Stimulated activated CD4-positive, alpha-beta T cell treated with anti-CD3 and anti-CD28 coated beads, Interleukin-2, amount 100 ng/mL, for 24 hours (primary cell): ENCODE measurements at places on chromosomes 2 and 18.

- DNase-seq, result no peak
These were observed 52.3 kb downstream of the DDX1 start for GRCh38 chr2:15643791-15644585.

GRCh38 chr18:2657788-2658458 is 2.4 kb downstream of the SMCHD1 start:
- no peak for DNase-seq

DNA sequence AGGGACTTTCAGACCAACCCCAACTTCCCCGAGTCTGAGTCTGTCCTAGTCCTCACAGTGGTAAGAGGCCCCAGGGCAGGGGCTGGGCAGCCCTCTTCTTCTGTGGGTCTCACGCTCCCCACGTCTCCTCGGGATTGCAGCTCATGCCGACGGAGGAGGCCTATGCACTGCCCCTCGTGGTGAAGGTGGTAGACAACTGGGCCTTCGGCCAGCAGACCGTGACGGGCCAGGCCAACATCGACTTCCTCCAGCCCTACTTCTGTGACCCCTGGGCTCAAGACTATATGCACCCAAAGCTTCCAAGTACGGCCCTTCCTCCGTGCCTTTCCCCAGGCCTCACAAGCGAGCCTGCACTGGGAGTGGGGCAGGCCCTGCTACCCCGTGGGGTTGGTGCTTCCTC is 44.3 kb downstream of the LMAN2L start:
- no peak for DNase-seq

- no peak for DNase-seq
These were observed 10.2 kb upstream of the TFCP2L1 start for GRCh38 chr2:121294881-121295840.

DNA sequence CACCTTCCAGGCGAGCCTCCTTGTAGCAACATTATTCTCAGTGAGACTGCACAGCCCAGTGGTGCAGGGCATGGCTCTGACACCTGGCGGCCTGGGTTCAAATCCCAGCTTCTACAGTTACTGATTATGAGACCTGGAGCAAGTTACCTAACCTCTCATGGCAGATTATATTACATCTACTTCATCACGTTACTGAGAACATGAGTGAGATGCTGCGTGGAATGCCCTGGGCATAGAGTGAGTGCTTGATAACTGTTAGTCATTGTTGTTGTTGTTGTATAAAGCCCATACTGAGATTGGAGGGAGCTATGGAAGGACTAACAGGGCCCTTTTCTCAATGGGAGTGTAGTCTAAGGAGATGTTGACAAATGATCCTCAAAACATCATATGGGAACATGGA is 18.7 kb downstream of the PLCD4 start:
- DNase-seq, result no peak

- no peak for DNase-seq
These were observed 265.7 kb upstream of the HS6ST1 start for GRCh38 chr2:128584296-128584890.

GRCh38 chr2:199302851-199303250 is 154.9 kb downstream of the SATB2 start:
- DNase-seq, result no peak
